ENCODE measurements at places on chromosomes 11 and 22.
A peak's percentile ranks its signal among the peaks of the same experiment; 100 is the strongest.

DNA sequence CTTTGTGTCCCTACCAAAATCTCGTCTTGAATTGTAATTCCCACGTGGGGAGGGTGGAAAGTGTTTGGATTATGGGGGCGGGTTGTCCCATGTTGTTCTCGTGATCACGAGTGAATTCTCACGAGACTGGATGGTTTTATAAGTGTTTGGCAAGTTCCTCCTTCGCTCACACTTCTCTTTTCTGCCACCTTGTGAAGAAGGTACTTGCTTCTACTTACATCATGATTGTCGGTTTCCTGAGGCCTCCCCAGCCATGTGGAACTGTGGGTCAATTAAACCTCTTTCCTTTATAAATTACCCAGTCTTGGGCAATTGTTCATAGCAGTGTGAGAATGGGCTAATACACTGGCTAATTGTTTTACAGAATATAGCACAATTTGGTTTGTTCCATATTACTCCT, 326.3 kb downstream of the GRM5 start:
- H3K4me1 ChIP-seq, result no peaks in the 10 kb centered on the region
- no peaks in the 10 kb centered on the region for H3K27me3 ChIP-seq
- no peak for DNase-seq

DNA sequence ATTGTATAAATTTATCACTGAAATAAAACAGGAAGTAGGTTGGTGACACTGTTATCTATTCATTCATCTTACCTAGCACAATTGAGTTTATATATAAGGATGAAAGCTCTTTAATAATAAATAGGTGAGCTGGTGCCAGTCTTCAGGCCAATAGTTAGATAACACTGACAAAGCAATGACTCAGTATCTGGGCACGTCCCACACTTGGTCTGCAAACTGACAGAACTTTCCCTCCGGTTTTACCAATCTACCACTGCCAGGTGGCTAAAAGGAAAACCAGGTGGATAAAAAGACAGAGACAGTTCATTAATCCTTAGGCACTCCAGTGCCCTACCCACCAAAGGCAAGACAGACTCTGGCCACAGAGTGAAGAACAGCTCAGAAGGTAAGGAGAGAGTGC, 17.6 kb downstream of the DDB1 start:
- H3K27me3 ChIP-seq, result no peaks in the 10 kb centered on the region
- H3K36me3 ChIP-seq, result peaks cover 26% of the 10 kb centered on the region
- H3K27ac ChIP-seq, result no peak overlapping the region
- no peak overlapping the region for H3K4me3 ChIP-seq
- no peaks in the 10 kb centered on the region for H3K4me1 ChIP-seq

GRCh38 chr22:39294571-39295468, 24.6 kb downstream of the RPL3 start:
- peaks cover 4% of the 10 kb centered on the region for H3K4me1 ChIP-seq
- H3K27me3 ChIP-seq, result peaks cover 18% of the 10 kb centered on the region
- no peak overlapping the region for H3K4me3 ChIP-seq
- DNase-seq, result no peak

GRCh38 chr11:18699269-18699596, 654 bp downstream of the TMEM86A start:
- H3K4me3 ChIP-seq, result peak overlapping the region; percentile 75
- no peaks in the 10 kb centered on the region for H3K36me3 ChIP-seq
- peaks cover 12% of the 10 kb centered on the region for H3K4me1 ChIP-seq

GRCh38 chr11:111427471-111427912, 48.4 kb upstream of the POU2AF1 start:
- H3K4me3 ChIP-seq, result no peak overlapping the region
- H3K4me1 ChIP-seq, result no peaks in the 10 kb centered on the region
- no peak for DNase-seq
- no peaks in the 10 kb centered on the region for H3K36me3 ChIP-seq

DNA sequence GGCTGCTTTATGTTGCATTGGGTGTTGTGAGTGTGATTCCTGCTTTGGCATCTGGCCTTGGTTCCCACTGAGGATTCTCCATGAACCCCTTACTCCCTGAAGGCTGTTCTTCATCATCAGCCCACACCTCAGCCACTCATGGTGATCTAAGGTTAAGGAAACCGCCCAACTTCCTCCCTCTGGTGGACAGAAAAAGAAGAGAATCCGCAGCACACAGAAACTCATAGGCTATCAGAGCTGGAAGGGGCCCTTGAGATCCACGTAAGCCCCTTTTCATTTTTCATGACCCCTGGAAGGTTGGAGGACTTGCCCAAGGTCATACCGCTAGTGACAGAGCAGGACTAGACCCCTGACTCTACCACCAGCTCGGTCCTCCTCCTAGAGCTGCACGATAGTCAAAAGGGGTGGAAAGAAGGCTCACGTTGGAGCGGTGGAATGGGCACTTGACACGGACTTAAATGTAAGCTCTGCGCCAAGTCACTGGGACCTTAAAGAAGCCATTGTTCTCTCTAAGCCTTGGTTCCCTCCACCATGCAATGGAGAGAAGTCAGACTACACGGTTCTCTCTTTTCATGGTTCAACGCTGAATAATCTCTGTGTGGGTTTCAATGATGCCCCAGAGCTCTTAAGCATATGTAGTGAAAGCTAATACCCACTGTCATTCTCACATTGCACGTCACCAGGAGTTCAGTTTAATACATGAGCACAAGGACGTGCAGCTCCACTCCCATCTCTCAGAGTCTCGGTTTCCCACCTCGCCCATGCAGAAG, 83.6 kb upstream of the CRTAM start:
- H3K4me1 ChIP-seq, result peaks cover 76% of the 10 kb centered on the region
- H3K36me3 ChIP-seq, result peaks cover 8% of the 10 kb centered on the region
- H3K27ac ChIP-seq, result peak overlapping the region; percentile 68
- no peak overlapping the region for H3K4me3 ChIP-seq

- peaks cover 5% of the 10 kb centered on the region for H3K27me3 ChIP-seq
- DNase-seq, result no peak
These were observed 208.7 kb upstream of the NCAM1 start for GRCh38 chr11:112752563-112752962.

DNA sequence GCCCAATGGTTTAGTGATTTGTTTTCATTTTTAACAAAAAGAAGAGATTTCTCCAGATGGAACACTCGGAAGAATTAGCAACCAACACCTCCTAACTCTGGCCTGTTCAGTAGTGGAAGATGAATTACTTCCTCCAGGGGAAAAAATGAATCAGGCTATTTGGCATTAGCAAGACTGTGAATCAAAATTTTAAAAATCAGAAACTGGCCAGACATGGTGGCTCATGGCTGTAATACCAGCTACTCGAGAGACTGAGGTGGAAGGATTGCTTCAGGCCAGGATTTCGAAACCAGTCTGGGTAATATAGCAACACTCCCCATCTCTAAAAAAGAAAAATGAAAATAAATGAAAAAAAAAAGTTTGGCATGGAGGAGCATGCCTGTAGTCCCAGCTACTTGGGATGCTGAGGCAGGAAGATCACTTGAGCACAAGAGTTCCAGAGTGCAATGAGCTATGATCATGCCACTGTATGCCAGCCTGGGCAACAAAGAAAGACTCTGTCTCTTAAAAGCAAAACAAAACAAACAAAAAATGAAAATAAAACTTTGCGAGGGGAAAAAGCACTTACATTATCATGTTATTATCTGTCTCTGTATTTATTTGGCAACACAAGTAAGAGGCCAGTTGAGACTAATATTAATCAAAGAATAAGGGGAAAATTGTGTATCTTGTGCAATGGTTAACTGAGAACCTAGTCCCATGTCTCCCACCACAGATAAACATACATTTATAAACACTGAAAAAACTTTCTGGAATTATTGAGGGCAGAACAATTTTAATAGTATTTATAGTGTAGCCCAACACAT, 796.3 kb upstream of the ANO3 start:
- H3K27me3 ChIP-seq, result no peaks in the 10 kb centered on the region
- no peaks in the 10 kb centered on the region for H3K4me1 ChIP-seq
- H3K4me3 ChIP-seq, result no peak overlapping the region
- no peak overlapping the region for H3K27ac ChIP-seq

DNA sequence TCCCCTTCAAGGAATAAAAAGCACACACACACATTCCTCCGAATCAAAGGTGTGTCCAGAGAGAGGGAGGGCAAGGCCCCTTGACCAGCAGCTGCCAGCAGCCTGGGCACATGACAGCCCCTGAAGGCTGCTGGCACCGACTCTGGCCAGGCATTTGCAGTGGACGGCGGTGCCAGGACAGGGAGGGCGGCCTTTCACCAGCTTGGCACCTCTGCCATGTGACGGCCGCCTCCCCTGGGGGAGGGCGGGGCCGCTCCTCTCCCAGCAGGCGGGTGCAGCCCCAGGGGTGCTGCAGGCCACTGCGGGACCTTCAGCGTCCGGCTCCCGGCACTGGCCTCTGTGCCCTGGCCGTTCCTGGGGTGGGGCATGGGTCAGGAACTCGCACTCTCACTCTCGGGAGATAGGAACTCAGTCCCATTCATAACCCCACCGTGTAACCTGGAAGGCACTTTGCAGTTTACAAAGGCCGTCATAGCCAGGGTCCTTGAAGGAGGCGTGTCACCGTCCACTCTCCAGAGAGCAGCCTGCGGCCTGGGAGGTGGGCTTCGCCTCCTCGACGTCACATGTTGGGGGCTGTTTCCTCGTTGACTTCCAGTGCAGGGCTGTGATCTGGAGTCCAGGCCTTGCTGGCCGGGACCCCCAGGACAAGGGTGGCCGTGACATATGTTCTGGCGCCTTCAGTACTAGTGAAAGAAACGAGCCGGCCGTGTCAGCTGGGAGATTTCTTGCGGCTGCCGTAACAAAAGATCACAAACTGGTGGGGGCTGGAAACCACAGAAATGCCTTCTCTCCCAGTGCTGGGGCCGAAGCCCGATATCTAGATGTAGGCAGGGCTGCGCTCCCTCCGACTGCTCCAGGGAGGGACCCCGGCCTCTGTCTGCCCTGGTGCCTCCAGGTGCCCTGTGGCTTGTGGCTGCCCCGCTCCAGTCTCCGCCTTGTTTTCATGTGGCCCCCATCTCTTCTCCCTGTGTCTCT, 39.9 kb upstream of the SMIM38 start:
- H3K27me3 ChIP-seq, result no peaks in the 10 kb centered on the region
- no peak overlapping the region for H3K4me3 ChIP-seq
- no peaks in the 10 kb centered on the region for H3K36me3 ChIP-seq
- no peak overlapping the region for H3K27ac ChIP-seq
- peaks cover 2% of the 10 kb centered on the region for H3K4me1 ChIP-seq

GRCh38 chr11:47724041-47724729, 9.0 kb upstream of the AGBL2 start:
- H3K4me1 ChIP-seq, result peaks cover 3% of the 10 kb centered on the region
- H3K27me3 ChIP-seq, result no peaks in the 10 kb centered on the region
- H3K27ac ChIP-seq, result no peak overlapping the region

DNA sequence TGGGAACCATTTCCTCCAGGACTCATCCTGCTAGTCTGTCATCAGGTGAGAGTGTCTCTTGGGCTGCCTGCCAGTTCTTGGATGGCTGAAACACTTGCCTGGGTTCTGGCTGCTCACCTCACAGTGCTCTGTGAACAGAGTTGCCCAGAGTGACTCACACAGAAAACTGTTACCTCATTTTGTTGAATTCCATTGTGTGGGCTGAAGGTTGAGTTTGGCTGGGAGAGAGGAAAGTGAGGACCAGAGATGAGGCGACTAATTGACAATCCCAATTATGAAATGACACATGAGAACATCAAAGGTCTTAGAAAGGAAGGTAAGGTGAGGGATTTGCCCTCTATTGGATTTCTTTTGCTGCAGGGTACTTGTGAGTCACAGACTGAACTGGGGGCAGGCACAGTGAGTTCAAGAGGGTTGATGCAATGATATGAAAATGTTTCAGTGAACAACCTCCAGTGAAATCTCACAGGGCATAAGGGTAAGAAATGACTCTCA, 20.2 kb upstream of the CALCB start:
- H3K36me3 ChIP-seq, result no peaks in the 10 kb centered on the region
- no peak for DNase-seq
- H3K27ac ChIP-seq, result no peak overlapping the region
- no peak overlapping the region for H3K4me3 ChIP-seq

GRCh38 chr22:40107851-40108378, 69.8 kb upstream of the TNRC6B start:
- no peaks in the 10 kb centered on the region for H3K27me3 ChIP-seq
- peak overlapping the region; percentile 82 for H3K4me3 ChIP-seq
- DNase-seq, result peak; percentile 52
- H3K4me1 ChIP-seq, result peaks cover 52% of the 10 kb centered on the region

DNA sequence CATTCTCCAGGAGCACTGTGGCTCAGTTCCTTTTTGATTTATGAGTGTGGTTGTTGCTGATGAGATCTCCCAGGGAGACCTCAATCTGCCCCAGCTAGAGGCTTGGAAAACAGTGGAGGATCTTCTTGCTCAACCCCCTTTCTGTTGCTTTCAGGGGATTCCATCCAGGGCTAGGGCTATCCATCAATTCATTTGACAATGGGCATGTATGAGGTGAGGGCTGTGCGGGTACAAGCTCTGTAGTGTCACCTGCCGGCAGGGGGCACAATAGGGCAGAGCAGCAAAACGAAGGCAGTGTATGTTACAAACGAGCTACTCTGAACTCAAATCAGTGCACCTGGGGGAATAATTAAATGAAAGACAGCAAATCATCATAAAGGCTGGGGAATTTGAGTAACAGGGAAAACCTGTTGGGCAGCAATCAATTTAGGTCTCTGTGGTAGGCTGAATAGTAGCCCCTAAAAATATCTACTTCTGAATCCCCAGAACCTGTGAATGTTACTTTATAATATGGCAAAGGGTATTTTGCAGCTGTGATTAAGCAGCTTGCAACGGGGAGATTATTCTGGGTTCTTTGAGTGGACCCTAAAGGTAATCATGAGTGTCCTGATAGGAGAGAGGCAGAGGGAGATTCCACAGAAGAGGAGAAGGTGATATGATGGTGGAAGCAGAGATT, 170.3 kb upstream of the ZBED5 start:
- no peaks in the 10 kb centered on the region for H3K36me3 ChIP-seq
- H3K4me1 ChIP-seq, result no peaks in the 10 kb centered on the region
- no peak overlapping the region for H3K4me3 ChIP-seq
- H3K27ac ChIP-seq, result no peak overlapping the region
- DNase-seq, result peak; percentile 80

DNA sequence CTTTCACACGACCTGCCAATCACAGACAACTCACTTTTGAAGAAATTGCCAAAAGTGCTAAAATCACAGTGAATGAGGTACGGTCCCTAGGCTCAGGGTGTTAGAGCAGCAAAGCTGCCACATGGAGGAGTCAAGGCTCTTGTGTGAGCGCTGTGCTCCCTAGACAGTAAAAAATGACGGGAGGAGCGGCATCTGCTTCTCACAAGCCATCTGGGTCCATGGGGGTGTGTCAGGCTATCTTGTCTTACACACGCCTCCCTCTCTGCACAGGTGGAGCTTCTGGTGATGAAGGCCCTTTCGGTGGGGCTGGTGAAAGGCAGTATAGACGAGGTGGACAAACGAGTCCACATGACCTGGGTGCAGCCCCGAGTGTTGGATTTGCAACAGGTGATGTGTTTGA, 14.8 kb downstream of the PSMD13 start:
- H3K27ac ChIP-seq, result no peak overlapping the region
- no peak overlapping the region for H3K4me3 ChIP-seq
- no peak for DNase-seq
- peaks cover 14% of the 10 kb centered on the region for H3K4me1 ChIP-seq

GRCh38 chr11:123221096-123221561, 26.1 kb upstream of the CLMP start:
- no peak overlapping the region for H3K4me3 ChIP-seq
- H3K27ac ChIP-seq, result no peak overlapping the region
- DNase-seq, result no peak
- H3K4me1 ChIP-seq, result no peaks in the 10 kb centered on the region
- peaks cover 20% of the 10 kb centered on the region for H3K27me3 ChIP-seq

GRCh38 chr11:112719736-112720525, 241.3 kb upstream of the NCAM1 start:
- no peak overlapping the region for H3K27ac ChIP-seq
- no peak for DNase-seq
- H3K27me3 ChIP-seq, result peaks cover 4% of the 10 kb centered on the region
- H3K4me3 ChIP-seq, result no peak overlapping the region
- no peaks in the 10 kb centered on the region for H3K36me3 ChIP-seq
